Stomach (tissue), 19 donors: ENCODE measurements at places on chromosomes 1 and 21. TPM values are rescaled to one million over a fixed set of nuclear protein-coding genes. Genes with fewer than 3 reads are reported as not detected.
A peak's percentile ranks its signal among the peaks of the same experiment; 100 is the strongest.

- peak; percentile 82 for DNase-seq
Measured at GRCh38 chr1:226662642-226663326, 76.3 kb downstream of the ITPKB start.

DNA sequence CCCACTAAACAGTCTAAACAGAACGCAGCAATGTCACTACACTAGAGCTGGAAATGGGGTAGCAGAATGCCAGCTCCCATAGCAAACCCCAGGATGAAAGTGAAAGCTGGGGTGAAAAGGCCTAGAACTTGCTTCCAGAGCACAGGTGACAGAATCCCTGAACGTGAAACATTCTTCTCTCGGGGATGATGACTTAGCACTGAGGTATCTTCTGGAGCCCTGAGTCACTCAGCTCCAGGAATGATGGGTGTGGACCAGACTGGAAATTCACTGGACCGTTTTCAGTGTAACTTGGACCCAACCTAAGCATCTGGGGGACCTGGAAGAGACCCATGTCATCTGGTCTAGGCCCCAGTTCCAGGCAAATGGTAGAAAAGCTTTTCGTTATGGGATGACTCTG is 108.9 kb downstream of the CDC7 start:
- DNase-seq, result no peak

DNA sequence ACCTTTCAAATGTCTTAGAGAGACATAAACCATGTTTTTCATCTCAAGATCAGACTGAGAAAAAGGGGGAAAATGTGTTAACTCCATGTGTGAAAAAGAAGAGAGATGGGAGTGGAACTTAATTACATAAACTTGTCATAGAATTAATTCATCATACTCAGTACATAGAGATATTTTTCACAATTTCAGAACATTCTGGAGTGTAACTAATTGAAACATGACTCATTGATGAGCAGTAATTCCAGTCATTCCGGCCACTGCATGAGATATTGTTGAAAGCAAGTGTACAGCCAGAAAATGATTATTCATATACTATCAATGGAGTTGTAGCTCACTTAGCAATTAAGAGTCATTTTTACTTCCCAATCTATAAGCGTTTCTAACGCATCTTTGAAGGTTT is 739.3 kb downstream of the LTN1 start:
- no peak for DNase-seq

GRCh38 chr1:171718216-171718615 is 23.6 kb downstream of the VAMP4 start:
- DNase-seq, result no peak

DNA sequence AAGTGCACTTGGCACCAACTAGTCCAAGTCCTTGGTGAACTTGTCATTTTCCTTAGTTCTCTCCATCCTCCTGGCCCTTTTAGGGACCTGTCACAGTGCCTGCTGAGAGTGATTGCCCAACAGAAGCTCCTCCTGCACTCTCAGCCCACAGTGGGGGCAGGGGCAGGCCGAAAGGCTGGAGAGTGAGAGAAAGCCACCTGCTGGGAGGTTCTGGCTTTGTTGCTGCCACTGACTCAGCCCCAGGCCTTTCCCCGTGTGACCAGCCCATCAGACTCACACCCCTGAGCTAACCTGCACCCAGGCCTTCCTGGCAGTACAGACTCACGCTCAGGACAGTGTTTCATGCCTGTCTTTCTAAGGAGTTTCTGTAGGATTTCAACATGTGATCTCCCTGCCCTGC is 17.1 kb upstream of the PROK1 start:
- peak; percentile 51 for DNase-seq

DNA sequence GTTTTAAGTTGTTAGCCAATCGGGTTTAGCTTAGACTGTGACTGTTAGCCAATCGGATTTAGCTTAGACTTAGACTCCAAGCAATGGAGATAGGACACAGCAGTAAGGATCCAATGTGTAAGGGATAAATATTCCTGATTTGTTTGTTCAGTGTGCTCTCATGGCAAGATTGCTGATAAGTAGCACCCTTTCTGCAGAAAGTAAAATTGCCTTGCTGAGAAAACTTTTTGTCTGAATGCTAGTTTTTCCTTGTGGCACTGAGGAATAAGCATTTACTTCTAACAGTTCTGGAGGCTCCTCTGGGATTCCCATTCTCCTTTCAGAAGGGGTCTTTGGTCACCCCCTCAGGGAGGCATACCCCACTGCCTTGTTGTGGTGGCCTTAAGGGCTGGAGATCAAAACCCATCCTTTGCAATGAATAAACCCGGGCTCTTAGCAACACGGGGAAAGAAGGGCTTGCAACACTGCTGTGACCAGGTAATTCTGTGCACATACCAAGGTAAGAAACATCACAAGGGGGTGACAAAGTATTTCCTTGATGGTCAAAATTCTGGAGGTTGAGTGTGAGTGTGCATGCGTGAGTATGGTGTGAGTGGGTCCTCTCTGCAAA is 45.4 kb downstream of the SERINC2 start:
- DNase-seq, result no peak

- DNase-seq, result no peak
Measured at GRCh38 chr1:156868341-156868740, 7.7 kb downstream of the NTRK1 start.

- DNase-seq, result peak; percentile 68
Measured at GRCh38 chr1:3483801-3484444, 29.5 kb downstream of the ARHGEF16 start.

- DNase-seq, result no peak
Measured at GRCh38 chr21:38263493-38263892, 6.7 kb downstream of the KCNJ15 start.

The C1orf115 gene
- total RNA-seq, result 23.2 TPM

The RAB7B gene
- total RNA-seq, result not detected

The ZBTB8A gene
- 7.1 TPM for total RNA-seq

The VPS72 gene
- total RNA-seq, result 32.1 TPM

The C1orf87 gene
- total RNA-seq, result not detected

The ARHGAP30 gene
- 12.9 TPM for total RNA-seq

The USP25 gene
- total RNA-seq, result 38.1 TPM

The NPHS2 gene
- total RNA-seq, result 0.55 TPM
